ENCODE measurements at places on chromosomes 3 and 15.

- peak; percentile 19 for DNase-seq
Measured at GRCh38 chr3:142180761-142181362, 31.5 kb upstream of the TFDP2 start.

DNA sequence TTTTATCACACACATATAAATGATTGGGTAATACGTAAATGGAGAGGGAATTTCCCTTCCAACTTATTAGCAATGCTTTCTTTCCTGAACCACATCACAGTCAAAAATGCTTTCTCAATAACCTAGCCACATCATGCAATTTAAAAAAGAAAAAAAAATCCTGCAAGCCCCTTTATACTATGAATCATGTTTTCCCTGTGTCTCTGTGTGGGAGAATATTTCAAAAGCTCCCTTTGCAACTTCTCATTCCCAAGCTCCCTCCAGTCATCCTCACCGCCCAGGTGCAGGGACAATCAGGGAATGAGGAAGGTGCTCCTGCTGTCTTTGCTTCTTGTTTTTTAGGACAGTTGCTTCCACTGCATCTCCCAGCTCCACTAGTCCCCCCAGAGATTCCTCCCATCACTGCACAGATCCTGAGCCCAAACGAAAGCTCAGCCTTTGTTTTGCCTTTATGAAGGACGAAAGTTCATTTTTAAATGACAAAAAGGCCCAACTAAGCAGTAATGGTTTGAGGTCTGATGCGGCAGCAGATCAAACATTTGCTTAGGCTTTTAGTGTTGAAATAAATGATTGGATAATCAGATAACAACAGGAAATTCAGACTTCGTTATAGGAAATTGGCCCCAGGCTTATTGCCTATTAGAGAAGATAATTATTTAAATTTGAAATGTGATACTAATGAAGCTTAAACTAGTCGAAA is 47.8 kb upstream of the ADGRG7 start:
- DNase-seq: no peak

- no peak for DNase-seq
Measured at GRCh38 chr15:39417366-39418134, 163.3 kb upstream of the THBS1 start.

GRCh38 chr3:46466273-46466672 is 1.6 kb upstream of the LTF start:
- DNase-seq: no peak

DNA sequence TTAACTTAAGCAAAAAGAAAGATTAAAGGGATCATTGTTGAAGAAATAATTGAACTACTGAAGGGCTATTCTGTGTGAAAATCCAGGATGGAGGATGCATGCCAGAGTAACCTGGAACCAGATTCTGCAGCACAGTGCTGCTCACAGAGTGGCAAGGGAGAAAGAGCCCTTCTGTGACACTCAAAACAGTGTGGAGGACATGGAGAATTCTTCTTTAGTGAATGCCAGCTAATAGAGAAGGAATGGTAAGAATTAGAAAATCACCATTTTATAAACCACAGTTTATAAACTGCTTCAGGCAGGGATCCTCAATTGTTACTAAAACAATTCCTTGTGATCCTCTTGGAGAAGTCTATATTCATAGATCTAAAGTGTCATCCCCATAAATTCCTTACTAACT is 70.4 kb upstream of the ARHGEF26 start:
- DNase-seq: no peak

DNA sequence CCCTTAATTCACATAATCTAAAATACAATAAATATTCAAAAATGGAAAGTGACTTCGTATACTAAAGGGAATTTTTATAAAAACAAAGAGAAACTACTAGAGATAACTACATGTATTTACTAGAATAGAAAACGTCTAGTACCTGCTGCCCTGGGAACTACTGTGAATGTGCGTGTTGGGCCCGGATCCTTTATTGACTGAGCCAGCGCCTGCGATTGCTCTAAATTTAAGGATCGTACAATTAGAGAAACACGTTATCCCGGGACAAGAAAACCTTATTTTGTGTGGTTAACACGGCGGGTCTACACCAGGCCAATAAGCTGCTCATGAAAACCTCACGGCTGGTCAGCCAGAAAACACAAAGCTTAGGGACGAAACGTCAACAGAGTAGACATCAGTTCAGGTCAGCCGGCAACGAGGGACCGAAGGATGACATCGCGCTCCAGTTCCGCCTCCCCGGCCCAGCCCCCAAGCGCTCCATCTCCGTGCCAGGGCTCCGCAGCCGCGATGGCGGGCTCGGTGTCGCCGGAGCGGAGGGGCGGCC is 555 bp downstream of the TM2D3 start:
- DNase-seq: no peak

GRCh38 chr3:11698326-11699082 is 54.8 kb upstream of the VGLL4 start:
- DNase-seq: no peak

- DNase-seq: no peak
Measured at GRCh38 chr3:112013784-112014143, 15.0 kb downstream of the TAGLN3 start.

DNA sequence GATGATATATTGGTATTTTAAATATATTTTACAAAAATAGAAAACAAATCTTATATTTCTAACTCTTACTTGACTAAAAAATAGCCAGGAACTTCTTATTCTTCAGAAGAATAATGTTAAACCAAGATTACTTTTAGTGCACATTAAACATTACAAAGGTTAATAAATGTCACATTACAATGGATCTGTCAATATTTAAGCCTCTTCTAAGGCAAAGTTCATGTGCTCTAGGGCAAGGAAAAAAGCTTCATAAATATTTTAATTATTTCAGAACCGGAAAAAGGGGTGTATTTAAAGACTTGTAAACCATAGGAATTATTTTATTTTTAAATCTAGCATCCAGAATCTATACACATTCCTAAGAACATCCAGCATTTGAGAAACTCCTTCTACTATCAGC is 166.9 kb upstream of the ROBO2 start:
- no peak for DNase-seq

DNA sequence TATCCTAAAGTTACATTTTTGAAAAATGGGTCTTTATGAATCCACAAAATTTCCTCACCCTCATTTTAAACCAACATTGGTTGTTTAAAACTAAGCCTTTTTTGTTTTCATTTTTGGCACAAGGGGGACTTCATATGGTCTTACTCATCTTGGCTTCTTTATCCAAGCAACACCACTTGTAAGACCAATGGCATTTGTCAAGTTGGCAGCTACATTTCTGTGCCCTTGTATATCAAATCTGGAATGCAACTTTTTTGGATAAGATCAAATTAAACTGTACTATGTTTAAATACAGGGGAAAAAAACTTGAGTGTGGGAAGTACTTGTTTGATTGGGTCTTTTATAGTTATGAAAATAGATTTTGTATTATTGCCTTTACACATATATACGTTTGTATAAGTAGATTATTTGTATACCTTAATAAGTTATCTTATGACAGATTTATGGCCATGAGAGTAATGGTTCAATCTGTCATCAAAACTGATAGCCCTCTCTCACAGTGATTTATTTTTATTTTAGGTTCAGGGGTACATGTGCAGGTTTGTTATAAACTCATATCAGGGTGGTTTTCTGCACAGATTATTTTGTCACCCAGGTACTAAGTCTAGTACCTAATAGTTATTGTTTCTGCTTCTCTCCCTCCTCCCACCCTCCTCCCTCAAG is 43.4 kb downstream of the GPR160 start:
- no peak for DNase-seq

- no peak for DNase-seq
Measured at GRCh38 chr3:149180057-149180573, 41.5 kb downstream of the CP start.

DNA sequence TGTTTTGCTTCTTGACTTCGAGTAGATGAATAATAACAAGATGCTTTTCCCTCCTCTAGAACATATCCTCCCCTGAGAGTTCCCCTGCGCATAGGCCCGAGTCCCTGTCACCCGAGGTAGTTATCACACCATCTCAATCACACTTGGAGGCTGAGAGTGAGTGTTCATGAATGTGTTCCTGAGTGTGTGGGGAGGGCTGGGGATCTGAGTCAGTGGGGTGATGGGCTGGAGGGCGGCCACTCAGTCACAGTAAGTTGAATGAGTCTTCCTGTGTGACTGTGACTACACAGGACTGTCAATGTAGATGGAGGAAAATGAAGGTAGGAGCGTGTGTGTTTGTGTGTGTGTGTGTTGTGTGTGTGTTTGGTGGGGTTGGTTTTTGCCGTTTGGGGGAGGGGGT is 71.0 kb downstream of the SETD5 start:
- DNase-seq: no peak

- DNase-seq: no peak
Measured at GRCh38 chr3:110419096-110419495, 652.5 kb upstream of the NECTIN3 start.

DNA sequence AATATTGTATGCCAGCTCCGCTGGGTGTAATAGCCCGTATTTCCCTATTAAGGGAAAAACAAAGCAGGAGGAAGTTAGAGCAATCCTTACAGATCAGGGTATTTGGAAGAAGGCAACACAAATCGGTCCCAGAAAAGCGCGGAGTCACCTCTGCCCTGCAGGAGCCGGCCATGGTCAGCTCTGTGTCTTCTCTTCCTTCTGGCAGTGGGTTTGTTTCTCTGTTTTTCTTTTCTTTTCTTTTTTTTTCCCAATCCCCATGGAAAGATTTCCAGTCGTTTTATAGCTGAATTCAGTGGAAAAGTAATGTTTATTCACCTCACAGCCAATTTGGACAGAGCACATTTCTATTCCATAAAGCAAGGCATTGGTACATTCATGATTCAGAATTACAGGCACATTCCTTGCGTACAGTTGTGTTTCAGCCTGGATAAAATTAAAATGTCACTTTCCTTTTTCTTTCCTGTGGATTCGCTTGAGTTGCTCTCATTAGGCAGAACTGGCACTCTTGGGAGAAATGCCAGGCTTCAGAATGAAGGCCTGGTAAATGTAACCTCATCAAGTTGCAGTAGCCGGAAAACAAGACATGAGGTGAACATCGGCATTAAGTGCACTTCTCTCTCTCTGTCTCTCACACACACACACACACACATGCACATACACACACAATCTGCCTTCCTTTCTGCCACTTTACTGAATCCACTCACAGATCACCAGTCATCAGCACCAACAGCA is 204.5 kb upstream of the UBE2E1 start:
- no peak for DNase-seq

DNA sequence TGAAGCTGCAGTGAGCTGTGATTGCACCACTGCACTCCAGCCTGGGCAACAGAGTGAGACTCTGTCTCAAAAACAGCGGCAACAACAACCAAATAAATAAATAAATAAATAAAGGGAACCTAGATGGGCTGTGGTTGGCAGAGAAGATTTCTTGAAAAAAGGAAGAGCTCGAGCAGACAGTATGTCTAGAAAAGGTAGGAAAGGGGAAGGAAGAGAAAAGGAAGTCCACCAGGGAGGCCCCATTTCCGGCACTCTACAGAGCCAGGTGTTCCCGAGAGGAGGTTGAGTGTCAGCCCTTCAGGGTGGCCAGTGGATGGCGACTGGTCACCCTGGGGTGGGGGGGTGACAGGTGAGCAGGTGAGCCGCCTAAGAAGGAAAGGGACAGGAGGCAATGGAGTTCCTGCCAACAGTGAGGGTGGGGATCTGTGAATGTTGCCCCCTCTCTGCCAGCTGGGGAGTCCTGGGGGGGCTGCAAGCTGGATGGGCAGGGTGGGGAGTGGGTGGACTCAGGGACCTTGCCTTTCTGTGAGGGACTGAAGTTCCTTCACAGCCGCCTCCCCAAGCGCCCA is 14.8 kb downstream of the PAQR5 start:
- DNase-seq: no peak

- DNase-seq: no peak
Measured at GRCh38 chr3:32759342-32759741, 58.5 kb upstream of the TRIM71 start.

DNA sequence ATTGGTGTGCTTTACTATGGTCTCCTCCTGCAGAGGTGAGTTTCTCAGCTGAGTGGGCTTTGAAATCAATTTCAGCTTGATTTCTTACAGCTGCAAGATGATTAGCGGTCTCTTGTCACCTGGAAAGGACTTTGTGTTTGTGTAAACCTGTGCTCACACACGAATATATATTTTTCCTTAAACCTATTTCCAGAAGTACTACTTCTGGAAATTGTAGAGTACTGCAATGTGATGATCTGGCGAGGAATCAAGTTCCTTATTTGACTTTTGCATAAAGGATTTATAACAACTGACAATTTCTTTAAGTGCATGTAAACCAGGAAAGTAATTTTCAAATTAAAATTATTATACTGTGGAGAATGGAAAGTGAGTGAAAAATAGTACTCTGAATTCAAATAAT is 2.1 kb downstream of the MCTP2 start:
- no peak for DNase-seq

DNA sequence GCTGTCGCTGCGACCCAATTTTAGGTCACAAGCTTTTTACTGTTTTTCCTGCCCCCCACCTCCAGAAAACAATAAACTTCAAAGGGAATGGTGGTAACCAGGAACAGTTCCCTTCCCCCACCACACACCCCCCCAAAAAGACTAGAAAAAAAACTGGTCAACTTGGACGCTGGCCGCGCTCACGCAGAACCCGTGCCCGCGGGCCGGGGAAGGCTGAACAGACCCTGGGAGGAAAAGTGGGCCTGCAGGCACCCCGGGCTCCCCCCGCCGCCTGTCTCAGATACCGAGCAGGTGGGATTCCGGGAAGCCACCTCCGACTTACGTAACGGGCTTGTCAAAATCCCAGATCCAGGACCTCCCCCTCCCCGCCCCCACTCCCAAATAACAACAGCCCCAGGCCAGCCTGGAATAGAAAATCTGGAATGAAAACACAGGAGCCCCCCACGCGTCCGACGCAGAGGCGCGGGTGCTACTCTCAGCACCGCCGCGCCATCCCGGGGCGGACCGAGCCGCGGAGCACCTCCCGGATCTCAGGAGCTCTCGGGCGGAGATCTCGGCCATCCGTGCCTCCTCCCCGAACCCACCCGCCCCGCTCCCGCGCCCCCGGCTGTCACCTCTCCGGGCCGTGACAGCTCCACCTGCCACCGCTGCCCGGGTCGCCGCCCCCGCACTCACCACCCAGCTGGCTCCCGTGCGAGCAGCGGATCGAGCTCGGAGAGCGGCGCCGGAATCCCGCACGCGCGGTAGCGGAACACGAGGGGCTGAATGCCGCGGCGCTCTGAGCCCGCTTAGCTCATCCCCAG is 557 bp downstream of the DENND4A start:
- DNase-seq: peak; percentile 45

GRCh38 chr3:23743141-23743784 is 62.5 kb upstream of the UBE2E1 start:
- no peak for DNase-seq

- no peak for DNase-seq
Measured at GRCh38 chr3:134544316-134544715, 58.5 kb downstream of the CEP63 start.

- no peak for DNase-seq
Measured at GRCh38 chr15:57500979-57501576, 90.6 kb upstream of the MYZAP start.

DNA sequence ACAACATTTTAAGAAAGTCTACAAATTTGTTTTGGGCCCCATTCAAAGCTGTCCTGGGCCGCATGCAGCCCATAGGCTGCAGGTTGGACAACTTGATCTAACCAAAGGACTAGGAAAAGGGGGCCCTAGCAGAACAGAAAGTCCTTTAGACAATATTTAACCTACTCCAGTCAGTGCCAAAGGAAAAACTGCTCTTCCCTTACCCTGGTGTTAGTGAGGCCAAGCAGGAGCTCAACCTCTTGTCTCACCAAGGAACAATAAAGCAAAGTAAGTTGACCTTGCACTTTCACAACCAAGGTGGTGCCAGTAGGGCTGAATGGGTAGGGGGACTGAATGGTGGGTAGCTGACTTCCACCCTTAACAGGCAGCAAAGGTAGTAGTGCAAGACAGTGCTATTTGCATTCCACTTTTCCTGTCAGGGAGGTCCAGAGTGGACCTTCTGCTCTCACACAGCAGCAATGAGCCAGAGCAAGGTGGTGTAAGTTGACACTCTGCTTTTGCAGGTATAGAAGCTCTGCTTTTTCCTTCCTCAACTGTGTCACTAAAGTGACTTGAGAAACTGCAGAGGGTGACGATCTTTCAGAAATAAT is 124.9 kb downstream of the WDR72 start:
- DNase-seq: no peak
